Effector memory CD4-positive, alpha-beta T cell (primary cell): ENCODE measurements at places on chromosomes 16 and 17.

DNA sequence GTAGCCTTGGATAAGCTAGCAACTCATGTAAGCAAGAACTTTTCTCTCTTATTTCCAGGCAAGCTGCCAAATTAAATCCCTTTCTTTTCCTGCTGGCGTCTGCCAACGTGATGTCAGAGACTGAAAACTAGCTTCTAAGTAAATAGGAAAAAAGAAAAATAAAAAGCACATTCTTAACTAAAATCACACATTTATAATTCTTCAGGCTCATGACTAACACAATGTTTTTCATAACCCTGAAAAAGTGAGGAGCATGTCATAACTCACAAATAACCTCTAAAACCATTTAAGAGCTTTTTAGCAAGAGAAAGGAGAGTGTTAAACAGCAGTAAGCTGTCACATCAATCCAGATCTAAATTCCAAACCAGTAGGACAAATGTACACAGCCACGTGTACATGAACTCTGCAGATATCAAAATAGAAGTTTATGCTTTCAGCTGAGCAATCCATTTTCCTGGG is 110.0 kb downstream of the N4BP1 start:
- DNase-seq, result no peak

GRCh38 chr17:8556074-8556473 is 74.5 kb downstream of the MYH10 start:
- no peak for DNase-seq

- no peak for DNase-seq
Observed at GRCh38 chr17:81338274-81339190, 43.4 kb upstream of the SLC38A10 start.

GRCh38 chr17:72934927-72935326 is 157.6 kb downstream of the SLC39A11 start:
- no peak for DNase-seq

DNA sequence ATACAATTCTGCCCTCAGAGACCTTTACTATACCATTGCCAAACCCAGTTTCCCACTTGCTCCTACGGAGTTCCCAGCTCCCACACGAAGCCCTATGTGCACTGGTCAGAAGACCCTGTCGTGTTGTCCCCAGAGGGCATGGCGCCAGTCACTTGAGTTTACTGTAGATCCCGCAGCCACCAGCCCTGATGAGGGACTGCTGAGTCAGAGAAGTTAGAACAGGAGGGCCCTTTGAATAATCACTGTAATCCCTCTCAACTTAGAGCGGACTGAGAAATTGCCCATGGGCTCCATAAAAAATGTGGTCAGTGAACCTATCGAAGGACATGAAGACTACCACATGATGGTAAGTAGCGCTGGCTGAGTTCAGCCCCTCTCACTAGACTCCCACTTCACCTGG is 9.2 kb downstream of the UBFD1 start:
- DNase-seq, result no peak

DNA sequence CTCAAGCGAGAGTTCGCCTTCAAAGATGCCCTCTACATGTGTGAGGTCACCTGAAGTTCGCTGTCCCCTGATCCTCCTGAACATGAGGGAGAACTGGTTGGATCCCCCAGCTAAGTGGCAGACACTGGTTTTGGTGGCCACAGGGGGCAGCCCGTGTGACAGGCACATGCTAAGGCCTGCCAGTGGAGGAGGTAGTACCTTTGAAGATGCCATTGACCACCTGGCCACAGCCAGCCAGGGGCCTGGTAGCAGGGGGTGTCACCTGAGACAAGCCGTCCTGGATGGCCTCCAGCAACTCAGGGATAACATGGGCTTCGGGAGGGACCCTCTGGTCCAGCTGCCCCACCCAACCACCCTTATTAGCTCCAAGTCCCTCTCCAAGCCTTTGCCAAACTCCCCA is 7.3 kb upstream of the ALDH3A1 start:
- DNase-seq, result no peak

DNA sequence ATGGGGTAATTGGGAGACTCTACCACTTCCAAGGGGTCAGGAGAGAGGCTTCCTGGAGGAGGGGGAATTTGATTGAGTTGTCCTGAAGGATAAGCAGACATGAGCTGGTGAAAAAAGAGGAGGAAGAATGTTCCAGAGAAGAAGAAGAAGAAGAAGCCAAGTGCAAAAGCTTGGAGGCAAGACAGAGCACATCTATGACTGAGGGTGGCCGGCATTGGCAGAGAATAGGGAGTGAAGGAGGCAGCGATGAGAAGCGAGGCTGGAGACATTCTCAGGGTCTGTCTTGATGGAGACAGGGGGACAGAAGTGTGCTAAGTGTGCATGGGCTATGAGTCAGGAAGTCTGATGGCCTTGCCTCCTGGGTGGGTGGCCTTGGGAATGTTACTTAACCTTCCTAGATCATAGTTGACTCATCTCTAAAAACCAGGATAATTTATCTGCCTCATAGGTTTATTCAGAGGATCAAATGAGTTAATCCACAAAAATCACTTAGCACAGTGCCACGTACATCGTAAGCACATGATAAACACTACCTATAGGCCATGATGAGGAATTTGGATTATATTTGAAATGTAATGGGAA is 171.7 kb downstream of the ABCC12 start:
- DNase-seq, result no peak

DNA sequence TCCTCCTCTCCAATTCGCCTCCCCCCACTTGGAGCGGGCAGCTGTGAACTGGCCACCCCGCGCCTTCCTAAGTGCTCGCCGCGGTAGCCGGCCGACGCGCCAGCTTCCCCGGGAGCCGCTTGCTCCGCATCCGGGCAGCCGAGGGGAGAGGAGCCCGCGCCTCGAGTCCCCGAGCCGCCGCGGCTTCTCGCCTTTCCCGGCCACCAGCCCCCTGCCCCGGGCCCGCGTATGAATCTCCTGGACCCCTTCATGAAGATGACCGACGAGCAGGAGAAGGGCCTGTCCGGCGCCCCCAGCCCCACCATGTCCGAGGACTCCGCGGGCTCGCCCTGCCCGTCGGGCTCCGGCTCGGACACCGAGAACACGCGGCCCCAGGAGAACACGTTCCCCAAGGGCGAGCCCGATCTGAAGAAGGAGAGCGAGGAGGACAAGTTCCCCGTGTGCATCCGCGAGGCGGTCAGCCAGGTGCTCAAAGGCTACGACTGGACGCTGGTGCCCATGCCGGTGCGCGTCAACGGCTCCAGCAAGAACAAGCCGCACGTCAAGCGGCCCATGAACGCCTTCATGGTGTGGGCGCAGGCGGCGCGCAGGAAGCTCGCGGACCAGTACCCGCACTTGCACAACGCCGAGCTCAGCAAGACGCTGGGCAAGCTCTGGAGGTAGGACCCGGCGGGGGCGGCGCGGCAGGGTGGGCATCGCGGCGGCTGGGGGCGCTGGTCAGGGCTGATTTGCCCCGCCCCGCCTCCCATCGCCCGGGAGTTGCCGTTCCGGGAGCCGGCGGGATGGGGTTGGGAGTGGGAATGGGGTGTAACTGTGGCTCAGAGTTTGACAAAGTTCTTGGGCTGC is 567 bp downstream of the SOX9 start:
- no peak for DNase-seq

DNA sequence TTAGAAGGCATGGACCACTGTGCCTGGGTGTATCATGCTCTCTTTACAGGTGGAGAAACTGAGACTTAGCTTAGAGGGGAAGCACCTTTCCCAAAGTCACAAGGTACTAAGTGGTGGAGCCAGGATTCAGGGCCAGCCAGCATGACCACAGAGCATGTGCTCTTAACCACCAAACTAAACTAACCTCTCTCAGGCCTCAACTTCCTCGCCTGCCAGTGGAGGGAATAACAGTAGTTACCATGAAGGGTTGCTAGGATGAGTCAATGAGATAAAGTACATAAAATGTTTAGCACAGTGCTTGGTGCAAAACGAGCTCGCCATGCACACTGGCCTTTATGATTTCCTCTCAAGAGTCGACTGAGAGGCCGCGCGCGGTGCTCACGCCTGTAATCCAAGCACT is 6.4 kb upstream of the MYO1C start:
- DNase-seq, result no peak

GRCh38 chr17:74259667-74260524 is 14.1 kb upstream of the DNAI2 start:
- DNase-seq, result no peak

GRCh38 chr17:16880843-16881230 is 91.1 kb downstream of the TNFRSF13B start:
- DNase-seq, result no peak

DNA sequence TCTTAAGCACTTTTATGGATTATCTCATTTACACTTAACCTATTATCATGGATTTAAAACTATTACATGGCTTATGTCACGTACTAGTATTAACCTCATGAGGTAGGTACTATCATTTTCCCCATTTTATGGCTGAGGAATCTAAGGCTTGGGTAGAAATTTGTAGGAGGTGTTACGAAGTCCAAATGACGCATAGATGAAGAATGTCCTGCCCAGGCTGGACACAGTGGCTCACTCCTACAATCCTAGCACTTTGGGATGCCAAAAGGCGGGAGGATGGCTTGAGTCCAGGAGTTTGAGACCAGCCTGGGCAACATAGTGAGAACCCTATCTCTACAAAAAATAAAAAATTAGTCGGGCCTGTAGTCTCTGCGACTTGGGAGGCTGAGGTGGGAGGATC is 4.8 kb upstream of the C1QL1 start:
- DNase-seq, result no peak

GRCh38 chr16:85969159-85969558 is 70.2 kb downstream of the IRF8 start:
- no peak for DNase-seq

DNA sequence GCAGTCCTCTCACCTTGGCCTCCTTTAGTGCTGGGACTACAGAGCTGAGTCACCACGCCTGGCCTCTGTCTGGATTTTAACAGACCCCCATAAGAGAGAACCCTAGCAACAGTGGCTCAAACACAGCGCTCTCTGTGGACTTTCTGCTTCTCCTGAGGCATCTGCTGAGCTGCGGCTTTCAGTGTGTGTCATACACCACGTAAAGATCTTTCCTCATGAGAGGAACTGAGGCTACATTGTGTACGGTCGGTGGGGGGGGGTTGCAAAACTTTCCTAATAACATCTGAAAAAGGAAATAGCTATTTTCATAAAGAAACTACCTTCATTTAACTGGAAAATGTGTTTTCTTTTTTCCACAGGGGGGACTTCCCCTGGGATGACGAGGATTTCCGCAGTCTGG is 32.9 kb downstream of the DEF8 start:
- no peak for DNase-seq

DNA sequence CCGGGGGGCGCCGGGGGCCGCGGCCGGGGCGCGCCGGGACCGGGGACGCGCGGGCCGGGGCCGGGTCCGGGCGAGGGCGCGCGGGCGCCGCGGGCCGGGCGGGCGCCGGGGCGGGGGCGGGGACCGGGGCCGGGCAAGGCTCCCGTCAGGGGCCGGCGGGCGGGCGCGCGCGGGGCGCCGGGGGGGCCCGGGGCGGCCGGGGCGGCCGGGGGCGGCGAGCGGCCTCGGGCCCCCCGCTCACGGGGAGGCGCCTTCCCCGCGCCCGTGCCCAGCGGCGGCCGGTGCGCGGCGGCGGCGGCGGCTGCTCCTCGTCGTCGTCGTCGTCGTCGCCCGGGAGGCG is 563 bp downstream of the ZCCHC14 start:
- DNase-seq, result no peak

GRCh38 chr17:63634163-63634562 is 11.9 kb downstream of the MAP3K3 start:
- no peak for DNase-seq

DNA sequence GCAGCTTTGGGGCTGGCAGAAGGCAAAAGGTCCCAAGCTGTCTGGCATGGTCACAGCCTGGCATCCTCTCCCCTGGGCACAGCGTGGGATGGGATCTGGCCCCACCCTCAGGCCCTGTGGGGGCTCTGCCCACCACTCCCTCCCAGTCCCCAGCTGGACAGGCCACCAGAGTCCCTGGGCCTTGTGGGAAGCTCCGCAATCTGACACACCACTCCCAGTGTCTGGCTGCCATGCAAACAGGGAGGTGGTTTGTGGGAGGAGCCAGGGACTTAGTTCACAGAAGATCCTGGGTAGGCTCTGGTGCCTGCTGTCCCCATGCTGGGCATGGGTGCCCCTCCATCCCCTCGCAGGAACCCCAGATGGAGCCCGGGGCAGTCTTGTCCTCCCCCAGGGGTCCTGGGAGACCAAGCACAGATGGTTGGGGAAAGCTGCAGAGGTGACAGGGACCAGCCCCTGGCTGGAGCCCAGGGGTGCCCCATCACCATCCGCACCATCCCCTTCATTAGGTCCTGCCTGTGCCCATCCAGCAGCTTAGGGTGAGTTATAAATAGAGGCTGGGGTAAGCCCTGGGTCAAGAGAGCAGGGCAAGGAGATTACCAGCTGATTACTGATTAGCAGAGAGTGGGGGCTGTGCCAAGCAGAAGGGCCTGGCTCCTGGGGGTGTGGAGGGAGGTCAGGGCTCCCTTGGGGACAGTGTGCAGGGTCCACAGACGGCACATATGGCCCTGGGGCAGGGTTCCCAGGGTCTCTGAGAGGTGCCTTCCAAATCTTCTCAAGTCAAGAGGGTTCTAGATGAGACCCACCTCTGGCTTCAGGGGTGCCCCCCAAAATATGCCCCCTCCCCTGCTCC is 6.2 kb downstream of the FSCN2 start:
- DNase-seq, result no peak

DNA sequence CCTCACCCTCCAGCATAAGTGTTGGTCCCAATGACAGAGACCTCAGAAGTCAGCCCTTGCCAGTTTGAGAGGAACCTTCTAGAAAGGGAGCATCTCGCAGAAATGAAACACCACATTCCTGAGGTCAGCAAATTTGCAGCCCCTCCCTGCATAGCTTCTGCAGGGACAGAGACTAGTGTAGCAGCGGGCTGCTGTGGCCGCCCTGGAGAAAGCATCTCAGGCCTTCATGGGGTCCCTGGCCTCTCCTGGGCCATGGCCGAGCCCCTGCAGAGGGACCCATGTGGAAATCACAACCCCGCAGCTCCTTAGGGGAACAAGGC is 11.4 kb downstream of the HS3ST6 start:
- no peak for DNase-seq
